ENCODE measurements at places on chromosomes 7 and 10.

DNA sequence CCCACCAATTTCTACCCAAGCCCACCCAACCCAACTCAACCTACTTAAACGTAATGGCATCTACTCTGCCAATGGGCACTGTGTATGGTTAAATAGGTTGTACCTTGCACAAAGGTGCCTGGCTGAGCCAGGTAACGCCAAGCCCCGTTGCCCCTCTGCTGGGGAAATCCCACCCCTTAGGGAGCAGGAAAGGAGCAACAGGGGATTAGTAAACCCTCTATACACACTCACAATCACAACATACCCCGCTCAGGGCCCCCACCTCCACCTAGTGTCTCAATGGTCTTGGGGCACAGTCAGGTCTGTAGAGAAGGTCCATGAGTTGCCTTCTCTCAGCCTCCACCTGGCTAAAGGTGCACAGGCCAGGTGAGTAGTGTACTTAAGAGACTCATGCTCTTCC is 74.3 kb upstream of the PCBD1 start:
- DNase-seq, result no peak

DNA sequence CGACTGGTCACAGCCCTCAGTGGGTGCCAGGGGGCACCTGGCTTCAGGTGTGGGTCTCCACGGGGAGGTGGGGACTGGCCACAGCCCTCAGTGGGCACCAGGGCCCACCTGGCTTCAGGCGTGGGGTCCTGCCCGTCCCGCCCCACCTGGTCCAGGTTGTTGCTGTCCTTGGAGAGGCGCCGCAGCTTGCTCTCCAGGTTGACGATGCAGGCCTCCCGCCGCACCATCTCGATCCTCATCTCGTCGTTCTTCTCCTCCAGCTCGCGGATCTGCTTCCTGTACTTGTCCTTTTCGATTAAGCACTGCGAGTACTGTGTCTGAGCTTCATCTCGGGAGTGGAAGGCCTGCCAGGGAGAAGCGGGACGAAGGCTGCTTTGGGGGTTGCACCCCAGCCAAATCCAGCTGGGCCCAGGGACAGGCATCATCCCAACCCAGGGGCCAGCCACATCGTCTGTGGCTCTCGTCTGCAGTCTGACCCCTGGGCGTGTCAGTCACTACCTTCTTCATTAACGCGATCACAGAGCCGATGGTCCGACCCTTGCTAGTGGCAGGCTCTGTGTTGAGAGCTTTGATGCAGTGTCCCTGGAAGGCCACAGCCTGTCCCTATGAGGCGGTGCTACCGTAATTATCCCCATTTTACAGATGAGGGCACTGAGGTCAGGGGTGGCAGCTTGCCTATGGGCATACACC is 92.9 kb upstream of the GNA12 start:
- DNase-seq, result no peak

- DNase-seq, result no peak
Observed at GRCh38 chr10:126420567-126421300, 32.5 kb upstream of the ADAM12 start.

DNA sequence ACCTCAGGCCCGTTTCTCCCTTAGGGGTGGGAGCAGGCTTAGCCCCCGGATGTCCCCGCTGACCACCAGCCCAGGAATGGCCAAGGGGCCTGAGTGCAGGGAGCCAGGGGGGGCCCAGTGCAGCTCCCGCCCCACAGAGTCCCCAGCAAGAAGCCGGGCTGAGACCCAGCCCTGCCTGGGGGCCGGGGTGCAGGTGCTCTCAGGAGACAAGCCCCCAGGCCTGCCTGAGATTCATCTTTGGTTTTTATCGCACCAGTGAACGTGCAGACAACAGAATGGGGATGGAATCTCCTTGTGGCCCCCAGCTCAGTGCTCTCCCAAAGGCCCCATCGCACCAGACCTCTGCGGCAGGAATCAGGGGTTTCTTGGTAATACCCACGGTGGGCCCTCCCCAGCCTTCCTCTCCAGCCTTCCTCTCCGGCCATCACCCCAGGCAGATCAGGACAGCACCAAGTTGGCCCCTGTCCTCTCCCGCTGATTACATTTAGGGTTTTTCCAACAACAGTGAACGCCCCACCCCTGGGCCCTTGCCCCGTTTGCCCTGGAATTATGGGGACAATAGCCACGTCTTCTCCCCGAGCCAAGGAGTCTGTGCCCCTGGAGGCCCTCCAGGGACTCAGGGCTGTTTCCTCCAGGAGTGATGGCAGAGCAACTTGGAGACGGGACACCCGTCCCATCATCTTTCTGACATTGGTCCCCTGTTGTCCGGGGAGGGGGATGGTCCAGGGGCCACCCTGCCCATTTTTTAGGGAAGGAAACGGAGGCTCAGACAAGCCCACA is 22.4 kb downstream of the ADAP1 start:
- no peak for DNase-seq

GRCh38 chr10:88901984-88902789 is 22.1 kb downstream of the STAMBPL1 start:
- no peak for DNase-seq

- DNase-seq, result no peak
Observed at GRCh38 chr10:96896884-96897589, 64.9 kb downstream of the LCOR start.

GRCh38 chr10:49052069-49052468 is 63.3 kb downstream of the VSTM4 start:
- no peak for DNase-seq

DNA sequence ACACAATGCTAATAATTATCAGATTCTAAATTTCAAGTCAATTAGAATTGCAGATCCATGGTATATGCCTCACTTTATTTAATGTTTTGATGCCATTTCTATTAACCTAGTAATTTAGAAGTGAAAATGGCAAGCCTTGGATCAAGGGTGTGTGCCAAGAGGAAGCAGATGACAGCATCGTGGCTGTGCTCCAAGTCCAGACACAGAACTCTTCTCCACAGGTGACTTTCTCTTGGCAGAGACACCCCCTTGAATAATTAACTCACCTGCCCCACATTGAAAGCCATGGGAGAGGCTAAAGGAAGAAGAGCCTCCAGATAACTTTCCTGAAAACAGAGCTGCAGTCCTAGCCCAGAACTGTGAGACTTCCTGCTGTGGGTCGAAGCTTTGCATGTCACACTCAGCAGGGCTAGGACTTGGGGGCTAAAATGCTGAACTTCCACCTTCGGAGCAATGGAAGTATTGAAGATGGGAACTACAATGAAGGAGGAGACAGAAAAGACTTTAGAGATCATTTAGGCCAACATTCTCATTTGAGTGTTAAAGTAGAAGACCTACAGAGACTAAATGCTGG is 996 bp upstream of the C10orf90 start:
- no peak for DNase-seq

GRCh38 chr10:93062514-93063143 is 2.0 kb downstream of the CYP26C1 start:
- no peak for DNase-seq

- no peak for DNase-seq
Observed at GRCh38 chr7:461453-462172, 58.0 kb downstream of the PDGFA start.

GRCh38 chr7:78020874-78021249 is 222.3 kb downstream of the PHTF2 start:
- no peak for DNase-seq

GRCh38 chr10:43749940-43750552 is 101.4 kb upstream of the ZNF32 start:
- DNase-seq, result no peak

DNA sequence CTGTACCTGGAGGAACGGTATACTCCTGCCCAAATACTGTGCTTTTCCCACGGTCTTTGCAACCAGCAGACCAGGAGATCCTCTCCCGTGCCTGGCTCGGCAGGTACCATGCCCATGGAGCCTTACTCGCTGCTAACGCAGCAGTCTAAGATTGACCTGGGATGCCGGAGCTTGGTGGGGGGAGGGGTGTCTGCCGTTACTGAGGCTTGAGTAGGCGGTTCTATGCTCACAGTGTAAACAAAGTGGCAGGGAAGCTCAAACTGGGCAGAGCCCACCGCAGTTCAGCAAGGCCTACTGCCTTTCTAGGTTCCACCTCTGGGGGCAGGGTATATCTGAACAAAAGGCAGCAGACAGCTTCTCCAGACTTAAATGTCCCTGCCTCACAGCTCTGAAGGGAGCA is 22.7 kb downstream of the VPS41 start:
- DNase-seq, result no peak

- no peak for DNase-seq
Observed at GRCh38 chr10:75788394-75789205, 357.2 kb downstream of the LRMDA start.

GRCh38 chr7:93165447-93165846 is 17.3 kb upstream of the SAMD9L start:
- DNase-seq, result no peak

DNA sequence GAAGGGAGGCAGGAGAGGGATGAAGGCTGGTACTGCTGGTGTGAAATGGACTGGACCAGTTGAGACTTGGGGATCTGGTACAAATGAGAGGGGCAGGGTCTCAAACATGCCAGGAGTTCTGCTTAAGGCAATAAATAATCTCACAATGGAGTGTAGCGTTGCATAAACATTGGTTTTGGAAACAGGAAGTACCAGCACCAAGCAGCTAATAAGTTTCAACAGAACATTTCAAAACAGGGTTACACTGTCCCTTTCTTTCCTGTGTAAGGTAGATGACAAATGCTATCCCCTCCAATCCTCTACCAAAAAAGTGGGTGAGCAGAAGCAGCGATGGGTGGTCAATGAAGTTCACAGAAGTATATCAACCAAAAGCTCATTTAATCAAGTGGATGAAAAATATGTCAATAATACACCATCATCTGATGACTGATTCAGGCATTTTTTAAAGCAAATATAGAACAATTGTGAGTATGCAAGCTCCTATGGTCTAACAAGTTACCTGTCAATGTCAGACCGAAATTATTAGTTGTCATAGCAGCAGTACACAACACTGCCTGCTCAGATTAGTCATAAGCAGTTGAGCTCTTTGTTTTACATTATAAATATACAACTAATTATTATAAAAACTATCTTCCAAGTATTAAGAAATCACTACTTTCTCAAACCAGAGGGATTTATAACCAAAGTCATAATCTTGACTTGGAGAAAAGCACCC is 220.0 kb downstream of the FAM107B start:
- no peak for DNase-seq

- no peak for DNase-seq
Observed at GRCh38 chr10:32189400-32190084, 133.3 kb upstream of the KIF5B start.

DNA sequence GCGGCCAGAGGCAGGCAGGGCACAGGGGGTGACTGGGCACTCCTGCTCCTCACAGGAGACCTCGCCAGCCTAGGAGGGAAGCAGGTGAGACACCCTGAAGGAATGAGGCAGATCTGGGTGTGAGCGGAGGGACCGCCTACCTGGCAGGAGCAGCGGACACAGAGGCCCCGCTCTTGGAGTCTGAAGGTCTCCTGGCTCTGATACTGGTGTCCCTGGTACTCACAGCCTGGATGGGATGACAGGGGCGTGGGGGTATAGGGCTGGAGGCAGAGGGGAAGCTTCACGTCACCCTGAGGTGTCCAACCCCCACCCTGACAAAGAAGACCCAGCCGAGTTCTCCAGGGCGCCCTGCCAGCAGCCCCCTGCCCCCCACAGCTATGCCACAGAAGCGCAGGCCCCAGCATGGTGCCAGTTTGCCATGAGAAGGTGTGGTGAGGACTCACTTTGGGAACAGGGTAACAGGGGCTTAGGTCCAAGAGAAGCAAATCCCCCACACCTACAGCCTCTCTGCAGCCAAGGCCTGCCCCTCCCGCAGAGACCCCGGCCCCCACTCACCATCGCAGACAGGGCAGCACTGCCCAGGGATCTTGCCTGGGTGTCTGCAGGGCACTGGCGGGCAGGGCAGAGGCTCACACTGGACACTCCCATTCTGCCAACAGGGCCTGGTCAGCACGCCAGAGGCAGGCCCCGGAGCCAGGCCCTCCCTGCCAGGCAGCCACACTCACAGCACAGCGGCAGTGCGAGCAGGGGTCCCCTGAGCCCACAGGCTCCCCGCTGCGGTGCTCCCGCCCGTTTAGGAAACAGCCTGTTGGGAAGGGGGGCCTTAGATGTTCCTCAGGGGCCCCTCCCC is 17.0 kb downstream of the KCP start:
- DNase-seq, result no peak

DNA sequence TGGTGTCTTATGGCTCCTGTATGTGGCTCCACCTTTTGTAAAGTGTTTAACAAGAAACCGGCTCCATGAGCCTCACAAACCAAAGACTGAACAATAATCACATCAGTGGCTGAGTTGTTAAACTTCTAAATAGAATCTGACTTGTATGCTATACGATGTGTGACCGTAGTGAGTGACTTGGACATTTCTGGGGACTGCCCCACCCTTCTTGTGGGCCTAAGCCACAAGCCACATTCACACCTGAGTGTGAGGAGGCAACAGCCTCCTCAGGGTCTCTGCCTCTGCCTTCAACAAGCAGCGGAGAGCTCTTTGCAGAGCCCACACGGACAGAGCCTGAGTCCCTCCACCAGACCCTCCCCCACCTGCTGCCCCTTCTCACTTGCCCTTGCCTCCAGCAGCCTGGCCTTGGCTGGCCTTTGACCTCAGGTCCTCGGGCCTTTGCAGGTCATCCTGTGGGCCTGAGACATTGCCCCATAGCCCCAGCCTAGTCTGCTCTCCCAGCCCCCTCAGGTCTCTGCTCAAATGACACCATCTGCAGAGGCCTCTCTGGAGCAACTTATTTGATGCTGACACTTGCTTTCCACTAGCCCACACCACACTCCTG is 156.8 kb upstream of the TNS3 start:
- DNase-seq, result no peak

DNA sequence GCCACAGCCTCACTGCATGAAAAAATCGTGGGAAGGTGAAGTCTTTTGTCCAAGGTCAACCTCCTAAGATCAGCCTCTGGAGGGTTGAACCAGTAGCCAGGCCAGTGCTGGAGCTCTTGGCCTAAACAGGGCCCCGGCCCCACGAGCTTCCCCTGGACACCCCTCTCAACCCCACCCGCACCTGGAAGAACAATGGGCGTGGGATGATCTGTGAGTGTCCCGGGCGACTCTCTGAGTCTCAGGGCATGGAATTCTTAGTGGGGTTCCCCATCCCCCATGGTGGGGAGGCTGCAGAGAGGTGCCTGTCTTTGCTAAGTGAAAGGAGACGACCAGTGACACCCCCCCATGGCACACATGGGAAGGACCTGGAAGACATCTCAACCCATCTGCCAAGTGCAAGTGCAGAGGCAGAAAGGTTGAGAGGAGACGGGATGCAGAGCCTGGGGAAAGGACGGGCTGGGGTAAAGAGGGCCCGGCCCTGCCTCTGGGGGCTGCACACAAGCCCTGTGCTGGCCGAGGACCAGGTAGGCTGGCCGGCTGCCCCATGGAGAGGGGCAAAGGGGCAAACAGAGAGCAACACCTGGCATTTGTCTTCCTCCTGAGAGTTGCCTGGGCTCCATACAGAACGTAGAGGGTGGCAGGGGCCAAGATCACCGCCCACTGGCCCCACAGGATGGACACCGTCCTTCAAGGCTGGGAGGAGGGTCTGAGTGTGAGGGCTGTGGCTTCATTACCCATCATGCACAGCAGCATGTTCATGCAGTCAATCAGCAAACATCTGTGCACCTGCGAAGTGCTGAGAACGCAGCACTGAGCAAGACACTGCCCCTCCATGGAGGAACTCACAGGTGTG is 163.0 kb upstream of the PPP2R2D start:
- DNase-seq, result no peak

Measured in NCI-H1417 (cell line).